ENCODE measurements at places on chromosomes 16 and 17.

DNA sequence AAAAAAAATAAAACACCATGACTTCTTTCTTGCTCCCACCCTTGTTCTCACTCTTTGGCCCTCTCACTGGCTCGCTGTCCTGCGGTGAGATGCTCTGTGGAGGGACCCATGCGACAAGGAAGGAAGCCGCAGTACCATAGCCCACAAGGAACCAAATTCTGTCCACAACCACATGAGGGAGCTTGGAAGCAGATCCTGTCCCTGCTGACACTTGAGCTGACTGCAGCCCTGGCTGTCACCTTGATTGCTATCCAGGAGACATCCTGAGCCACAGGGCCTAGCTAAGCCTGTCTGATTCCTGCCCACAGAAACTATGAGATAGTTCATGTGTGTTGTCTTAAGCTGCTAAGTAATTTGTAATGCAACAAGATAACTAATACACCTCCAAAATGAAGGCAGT is 4.8 kb upstream of the MT2A start:
- DNase-seq = peak; percentile 87

DNA sequence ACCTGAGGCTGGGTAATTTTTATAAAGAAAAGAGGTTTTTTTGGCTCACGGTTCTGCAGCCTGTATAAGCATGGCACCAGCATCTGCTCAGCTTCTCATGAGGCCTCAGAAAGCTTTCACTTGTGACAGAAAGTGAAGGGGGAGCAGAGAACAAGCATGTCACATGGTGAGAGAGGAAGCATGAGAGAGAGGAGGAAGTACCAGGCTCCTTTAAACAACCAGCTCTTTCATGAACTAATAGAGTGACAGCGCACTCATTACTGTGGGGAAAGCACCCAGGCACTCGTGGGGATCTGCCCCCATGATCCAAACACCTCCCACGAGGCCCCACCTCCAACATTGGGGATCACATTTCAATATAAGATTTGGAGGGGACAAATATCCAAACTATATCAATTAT is 86.8 kb downstream of the USP32 start:
- no peak for DNase-seq

GRCh38 chr16:57153841-57154240 is 32.0 kb downstream of the PSME3IP1 start:
- peak; percentile 20 for DNase-seq

- no peak for DNase-seq
Measured at GRCh38 chr17:77942112-77942988, 16.2 kb upstream of the TNRC6C start.

DNA sequence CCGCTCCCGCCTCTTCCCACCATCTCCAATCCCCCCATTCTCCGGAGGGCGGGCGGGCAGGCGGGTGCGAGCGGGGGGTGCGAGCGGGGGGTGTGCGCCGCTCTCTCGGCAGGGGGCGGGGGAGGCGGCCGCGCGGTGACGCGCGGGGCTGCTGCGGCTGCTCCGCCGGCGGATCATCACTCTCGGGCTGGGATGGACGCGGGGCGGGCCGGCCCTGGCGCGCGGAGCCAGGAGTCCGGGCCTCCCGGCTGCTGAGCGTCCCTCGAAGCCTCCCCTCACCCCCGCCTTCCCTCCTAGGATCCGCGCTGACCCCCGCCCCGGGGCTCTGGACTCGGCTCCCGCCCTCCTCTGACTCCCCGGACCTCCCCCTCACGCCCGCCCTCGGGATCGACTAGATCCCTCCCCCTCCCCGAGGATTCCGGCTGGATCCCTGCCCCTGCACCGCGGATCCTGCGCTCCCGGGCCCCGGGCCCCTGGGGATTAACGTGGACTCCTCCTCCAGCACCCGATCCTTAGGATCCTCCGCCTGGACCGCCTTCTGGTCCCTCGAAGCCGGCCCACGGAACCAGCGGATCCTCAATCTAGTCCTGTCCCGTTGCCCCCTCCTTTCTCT is 946 bp upstream of the TMEM256 start:
- DNase-seq = peak; percentile 90

GRCh38 chr16:31063843-31064611 is 10.0 kb downstream of the ZNF668 start:
- no peak for DNase-seq

- no peak for DNase-seq
Measured at GRCh38 chr17:72774236-72774635, 318.3 kb downstream of the SLC39A11 start.

GRCh38 chr16:23823475-23824384 is 12.1 kb upstream of the PRKCB start:
- peak; percentile 59 for DNase-seq

- DNase-seq = peak; percentile 82
Measured at GRCh38 chr16:19884611-19885450, at the start of gene GPRC5B. Gene GPRC5B (minus strand): TSS chr16:19884848. CDS start chr16:19872845, 12,003 bp downstream.

DNA sequence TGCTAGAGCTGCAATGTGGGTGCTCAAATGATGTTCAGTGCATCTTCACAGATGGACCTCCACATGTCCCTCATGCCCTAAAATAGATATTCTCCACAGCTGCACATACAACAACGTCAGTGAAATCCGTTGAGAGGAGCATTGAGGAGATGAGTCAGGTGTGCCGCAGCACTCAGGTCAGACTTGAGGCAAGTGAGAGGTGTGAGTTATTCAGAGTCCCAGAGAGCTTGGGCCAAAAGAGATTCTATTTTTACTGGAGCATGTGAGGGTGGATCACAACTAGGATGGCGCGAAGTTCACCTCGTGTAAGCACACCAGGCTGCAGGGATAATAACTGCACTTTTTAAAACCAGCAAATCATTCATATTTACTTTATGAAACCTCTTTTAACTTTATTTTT is 645.3 kb downstream of the MAF start:
- DNase-seq = no peak

GRCh38 chr17:44898768-44899073 is 524 bp downstream of the EFTUD2 start:
- DNase-seq = no peak

- DNase-seq = no peak
Measured at GRCh38 chr17:10836145-10836544, 1.7 kb downstream of the PIRT start.

GRCh38 chr16:27154705-27155521 is 48.4 kb upstream of the KDM8 start:
- peak; percentile 91 for DNase-seq
